Fibroblast of skin of abdomen (primary cell): ENCODE measurements at places on chromosomes 3 and 15.
A peak's percentile ranks its signal among the peaks of the same experiment; 100 is the strongest.

DNA sequence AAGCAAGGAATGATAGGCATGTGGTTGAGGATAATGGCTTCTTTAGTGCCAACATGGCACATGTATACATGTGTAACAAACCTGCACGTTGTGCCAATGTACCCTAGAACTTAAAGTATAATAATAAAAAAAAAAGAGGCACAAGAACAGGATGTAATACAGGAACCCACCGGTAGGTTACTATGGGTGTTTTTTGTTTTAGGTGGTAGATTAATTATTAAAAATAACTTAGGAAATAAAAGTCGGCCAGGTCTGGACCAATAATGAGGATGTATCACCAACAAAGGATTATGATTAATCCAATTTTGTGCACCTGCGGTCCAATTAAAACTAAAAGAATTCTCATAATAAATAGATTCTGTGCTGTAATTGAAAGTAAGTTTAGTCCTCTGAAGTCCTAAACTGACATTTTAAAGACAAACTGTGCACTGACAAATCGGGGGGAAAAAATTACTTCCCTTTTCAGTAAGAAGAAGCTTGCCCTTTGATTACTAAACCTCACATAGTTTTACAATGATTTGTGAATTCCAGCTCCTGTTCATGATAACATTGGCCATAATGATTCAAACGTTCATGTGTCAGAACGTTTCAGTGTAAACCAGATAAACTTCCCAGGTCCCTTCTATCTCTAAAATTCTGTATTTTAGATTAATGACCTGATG is 62.2 kb downstream of the CASR start:
- DNase-seq: peak; percentile 34

GRCh38 chr15:71443538-71443937 is 328.3 kb downstream of the THSD4 start:
- DNase-seq: peak; percentile 34

DNA sequence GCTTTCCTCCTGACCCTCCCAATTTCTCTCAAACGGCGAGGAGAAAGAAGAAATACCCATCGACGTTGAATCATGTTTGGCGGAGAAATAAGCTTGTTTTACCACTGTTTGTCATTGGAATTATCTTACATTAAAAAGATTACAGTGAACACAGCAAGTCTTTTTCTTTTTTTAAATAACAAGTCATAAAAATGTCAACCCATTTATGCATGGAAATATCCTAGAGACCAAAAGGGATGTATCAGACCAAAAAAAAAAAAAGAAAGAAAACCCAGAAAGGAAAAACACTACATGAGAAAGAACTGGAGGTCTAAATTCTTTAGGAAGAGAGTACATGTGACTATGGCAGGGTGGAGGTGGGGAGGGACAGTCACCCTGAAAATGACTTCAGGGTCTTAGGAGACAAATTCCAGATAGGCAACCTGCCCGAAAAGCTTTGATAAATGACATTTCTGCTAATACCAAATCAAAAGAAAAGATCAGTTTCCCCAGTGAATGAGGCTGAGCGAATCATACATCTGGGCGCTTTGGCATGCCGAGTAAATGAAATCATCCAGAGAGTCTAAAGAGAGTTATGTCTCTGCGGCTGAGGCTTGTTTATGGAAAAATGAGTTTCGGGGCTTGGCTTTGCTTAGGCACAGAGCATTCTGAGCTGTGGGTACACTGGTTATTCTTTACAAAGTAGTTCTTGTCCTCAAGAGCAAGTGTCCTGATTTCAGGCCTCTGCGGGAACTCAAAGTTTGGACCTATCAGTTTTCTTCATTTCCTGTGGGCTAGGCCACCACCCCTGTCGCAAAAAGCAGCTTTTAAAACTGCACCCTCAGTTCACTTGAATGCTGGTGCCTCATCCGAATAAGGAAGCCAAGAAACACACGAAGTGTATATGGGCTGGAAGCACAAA is 110.1 kb upstream of the TGFBR2 start:
- peak; percentile 82 for DNase-seq

- no peak for DNase-seq
These were observed 43.2 kb upstream of the PIK3R4 start for GRCh38 chr3:130789782-130790322.

GRCh38 chr3:61118830-61119229 is 132.4 kb downstream of the FHIT start:
- no peak for DNase-seq

DNA sequence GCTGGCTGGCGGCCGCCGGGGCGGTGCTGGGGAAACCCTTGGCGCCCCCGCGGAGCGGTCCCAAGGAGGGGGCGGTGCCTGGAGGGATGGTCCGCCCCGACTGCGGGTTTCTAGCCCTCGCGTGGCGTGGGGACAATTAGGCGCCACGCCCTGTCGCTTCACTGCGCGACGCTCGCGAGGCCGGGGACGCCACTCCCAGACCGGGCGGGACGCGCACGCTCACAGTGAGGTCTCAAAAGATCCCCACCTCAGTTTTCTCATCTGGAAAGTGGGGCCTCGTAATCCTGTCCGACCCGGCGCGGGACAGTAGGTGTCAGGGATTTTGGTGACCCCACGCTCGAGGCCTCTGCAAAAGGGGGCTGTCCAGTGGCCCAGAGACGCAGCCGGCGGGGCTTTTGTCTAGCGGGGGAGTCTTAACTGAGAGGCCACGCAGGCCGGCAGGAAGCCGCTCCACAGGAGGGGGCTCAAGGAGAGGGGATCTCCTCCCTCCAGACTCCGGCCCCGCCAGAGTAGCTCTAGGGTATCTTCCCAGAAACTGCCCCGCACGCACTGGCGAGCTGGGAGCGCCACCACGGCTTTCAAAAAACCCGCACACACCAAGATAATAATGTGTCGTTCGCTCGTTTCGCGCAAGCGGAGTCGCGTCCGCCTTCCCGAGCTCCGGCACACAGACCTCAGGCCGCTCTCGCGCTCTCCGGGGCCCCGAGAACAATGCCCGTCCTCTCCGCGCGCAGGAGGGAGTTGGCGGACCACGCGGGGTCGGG is 710 bp upstream of the CLK3 start:
- DNase-seq: peak; percentile 82

- peak; percentile 47 for DNase-seq
These were observed 49.1 kb downstream of the CCK start for GRCh38 chr3:42216931-42217333.

DNA sequence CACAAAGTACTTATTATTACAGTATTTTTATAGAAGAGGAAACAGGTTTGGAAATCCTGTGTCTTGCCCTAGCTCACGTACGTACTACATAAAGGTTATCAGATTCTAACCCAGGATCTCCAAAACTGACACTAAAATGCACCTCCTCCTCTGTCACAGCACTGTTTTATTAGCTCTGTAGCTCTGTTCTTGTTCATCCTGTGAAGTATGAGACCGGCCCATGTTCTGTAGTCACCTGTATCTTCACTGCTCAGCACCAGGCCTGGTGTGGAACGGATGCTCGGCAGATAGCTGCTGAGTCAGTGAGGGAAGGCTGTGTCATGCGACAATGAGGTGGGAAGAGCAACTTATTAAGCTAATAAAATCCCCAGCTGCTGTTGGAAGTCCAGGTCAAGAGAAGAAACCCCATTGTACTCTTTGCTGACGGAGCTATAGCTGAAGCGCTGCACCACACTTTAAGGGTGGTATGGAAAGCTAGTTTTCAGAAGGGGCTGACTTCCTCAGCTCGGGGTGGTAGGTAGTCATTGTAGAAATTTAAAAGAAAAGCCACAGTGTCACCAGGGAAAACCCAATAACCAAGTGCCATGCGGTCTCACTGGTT is 22.8 kb downstream of the BCL2A1 start:
- no peak for DNase-seq

DNA sequence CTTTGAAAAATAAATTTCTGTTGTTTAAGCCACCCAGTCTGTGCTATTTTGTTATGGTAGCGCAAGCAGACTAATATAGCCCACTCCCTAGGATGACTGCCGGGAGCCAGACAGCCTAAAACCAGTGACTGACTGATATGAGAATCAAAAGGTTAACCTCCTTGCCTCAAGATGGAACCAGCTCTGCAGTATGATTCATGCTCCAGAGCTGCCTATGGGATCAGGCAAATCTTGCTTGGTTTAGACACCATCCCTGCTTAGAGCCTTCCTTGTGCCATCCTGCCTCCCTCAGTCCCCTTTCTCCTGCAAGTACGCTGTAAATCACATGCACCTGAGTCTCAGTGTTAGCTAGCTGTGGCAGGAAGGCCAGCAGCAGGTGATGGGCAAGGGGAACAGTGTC is 39.3 kb downstream of the TRANK1 start:
- no peak for DNase-seq

DNA sequence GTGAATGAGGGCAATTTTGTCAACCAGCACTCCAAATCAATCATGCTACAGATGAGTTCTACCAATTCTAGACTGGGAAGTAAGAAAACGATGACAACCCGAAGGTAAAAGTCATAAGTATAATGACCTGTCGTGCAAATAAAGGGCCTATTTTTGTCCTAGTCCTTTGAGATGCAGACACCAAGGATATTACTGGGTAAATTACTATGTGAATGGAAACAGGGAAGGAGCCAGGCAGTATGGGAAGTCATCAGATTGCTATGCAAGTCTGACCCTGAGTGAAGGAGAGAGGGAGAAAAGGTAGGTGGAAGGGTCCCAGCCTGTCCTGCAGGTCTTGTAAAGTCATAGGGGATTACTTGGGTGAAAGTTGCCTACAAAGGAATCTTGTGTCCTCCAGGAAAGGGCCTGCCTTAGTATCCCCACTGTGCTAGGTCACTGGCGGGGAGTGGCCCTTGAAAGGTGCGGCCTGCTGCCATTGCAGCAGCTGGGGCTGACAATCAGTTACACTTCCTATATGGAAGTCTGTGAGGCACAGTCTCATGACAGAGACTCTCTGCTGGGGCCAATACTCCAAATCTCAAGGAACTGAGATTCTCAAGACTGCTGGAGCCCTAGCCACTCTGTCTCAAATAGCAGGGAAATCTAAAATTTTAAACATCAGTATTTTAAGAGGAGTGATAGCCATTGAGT is 149.9 kb upstream of the SLC2A2 start:
- no peak for DNase-seq

GRCh38 chr15:25709437-25710159 is 153.5 kb downstream of the ATP10A start:
- no peak for DNase-seq

DNA sequence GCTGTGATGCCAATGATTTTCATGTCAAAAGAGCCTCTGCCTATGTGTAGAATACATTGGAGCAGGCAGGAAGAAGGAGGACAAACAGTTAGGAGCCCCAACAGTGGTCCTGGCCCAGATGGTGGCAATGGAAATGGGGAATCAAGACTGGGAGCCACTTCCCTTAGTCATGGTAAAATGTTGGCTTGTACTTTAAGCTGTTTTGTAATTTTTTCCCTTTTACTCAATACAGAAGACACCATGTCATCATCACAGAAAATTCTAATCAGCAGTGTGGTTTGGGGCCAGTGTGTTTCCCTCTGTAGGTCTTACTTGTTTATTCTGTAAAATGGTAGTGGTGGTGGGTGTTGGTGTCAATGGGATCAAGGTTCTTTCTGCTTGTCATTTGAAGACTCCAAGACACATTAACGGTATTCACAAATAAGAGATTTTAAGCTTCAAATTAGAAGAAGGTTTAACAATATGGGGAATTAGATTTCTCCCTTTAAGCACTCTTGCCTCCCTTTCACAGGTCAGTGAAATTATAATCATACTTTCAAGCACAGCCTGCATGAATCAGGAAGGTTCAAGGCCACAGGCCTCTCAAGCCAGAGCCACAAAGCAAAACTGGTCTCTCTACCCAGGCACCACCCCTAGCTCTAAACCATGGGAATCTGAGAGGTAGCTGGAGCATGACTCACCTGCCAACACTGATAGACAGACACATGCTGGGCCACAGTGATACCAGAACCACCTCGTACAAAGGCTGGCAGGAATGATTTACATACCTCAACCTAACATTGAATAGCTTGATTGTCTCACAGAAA is 24.9 kb downstream of the SIAH2 start:
- no peak for DNase-seq

DNA sequence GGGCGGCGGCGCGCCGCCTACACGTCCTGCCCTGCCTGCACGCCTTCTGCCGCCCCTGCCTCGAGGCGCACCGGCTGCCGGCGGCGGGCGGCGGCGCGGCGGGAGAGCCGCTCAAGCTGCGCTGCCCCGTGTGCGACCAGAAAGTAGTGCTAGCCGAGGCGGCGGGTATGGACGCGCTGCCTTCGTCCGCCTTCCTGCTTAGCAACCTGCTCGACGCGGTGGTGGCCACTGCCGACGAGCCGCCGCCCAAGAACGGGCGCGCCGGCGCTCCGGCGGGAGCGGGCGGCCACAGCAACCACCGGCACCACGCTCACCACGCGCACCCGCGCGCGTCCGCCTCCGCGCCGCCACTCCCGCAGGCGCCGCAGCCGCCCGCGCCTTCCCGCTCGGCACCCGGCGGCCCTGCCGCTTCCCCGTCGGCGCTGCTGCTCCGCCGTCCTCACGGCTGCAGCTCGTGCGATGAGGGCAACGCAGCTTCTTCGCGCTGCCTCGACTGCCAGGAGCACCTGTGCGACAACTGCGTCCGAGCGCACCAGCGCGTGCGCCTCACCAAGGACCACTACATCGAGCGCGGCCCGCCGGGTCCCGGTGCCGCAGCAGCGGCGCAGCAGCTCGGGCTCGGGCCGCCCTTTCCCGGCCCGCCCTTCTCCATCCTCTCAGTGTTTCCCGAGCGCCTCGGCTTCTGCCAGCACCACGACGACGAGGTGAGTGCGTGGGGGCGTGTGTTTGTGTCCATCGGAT is 602 bp downstream of the TRIM71 start:
- no peak for DNase-seq

- no peak for DNase-seq
These were observed 55.9 kb downstream of the MDFIC2 start for GRCh38 chr3:70256566-70256965.

DNA sequence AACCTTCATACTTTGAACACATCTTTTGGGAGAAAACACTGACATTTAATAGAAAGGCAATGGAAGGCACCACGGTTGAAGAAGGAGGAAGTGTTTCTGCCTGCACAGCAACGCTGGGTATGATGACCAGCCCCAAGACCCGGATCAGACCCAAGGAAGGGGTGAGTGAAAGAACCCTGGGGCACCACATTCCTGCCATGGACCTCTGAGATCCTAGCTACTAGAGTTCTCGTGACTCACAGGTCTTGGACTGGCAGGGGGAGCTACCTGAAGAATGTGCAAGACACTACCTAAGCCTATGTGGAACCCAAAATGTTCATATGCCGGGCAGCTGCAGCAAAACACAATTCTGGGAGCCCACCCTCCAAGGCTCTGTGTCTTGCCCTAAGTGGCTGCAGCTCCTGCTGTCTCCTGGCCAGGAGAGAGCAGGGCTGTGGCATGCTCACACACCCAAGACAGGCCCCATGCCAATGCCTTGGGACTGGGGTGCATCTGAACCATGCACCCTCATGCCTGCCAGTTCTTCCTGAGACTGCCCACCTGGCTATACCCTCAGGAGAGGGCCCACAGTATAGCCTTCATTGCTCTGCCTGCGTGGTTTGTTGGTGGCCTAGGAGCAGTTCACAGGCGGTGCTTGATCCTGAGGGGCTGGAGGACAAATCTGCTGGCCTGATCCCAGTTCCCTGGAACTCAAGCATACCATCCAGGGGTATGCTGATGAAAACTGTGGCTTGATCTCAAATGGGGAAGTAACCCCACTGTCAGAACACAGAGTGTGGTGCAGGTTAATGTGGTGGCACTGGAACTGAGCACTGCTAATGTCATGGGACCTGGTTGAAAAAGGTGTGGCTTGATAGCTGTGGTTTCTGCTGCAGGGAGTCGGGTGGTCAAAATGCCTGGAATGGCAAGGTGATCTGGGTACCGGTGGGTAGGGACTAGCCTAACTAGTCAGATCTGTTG is 353.3 kb upstream of the ARHGEF26 start:
- no peak for DNase-seq

- DNase-seq: peak; percentile 53
These were observed 47.7 kb downstream of the PDZRN3 start for GRCh38 chr3:73576999-73577461.
